Aortic smooth muscle cell (primary cell): ENCODE measurements at places on chromosomes 7 and 10. TPM values are rescaled to one million over a fixed set of nuclear protein-coding genes. Genes with fewer than 3 reads are reported as not detected.

The NPC1L1 gene
- not detected in 2 replicates for total RNA-seq

The ACSL5 gene
- 0.92 and 0.93 TPM in 2 replicates for total RNA-seq

The NXPH1 gene
- not detected in 2 replicates for total RNA-seq

The FFAR4 gene
- not detected in 2 replicates for total RNA-seq

The ZNF33A gene
- 9.2 and 13.4 TPM in 2 replicates for total RNA-seq

The HMX2 gene
- total RNA-seq = not detected in 2 replicates

The ACTR3C gene
- total RNA-seq = not detected in 2 replicates

The ADCYAP1R1 gene
- under 0.01 and 0.13 TPM in 2 replicates for total RNA-seq

The PLXDC2 gene
- 12.8 and 51.4 TPM in 2 replicates for total RNA-seq

The SPDYE2B gene
- total RNA-seq = not detected in 2 replicates

The CAMK2G gene
- 22.6 and 25.7 TPM in 2 replicates for total RNA-seq

The JAKMIP3 gene
- 0.06 and 0.13 TPM in 2 replicates for total RNA-seq

The FKBP6 gene
- total RNA-seq = not detected in 2 replicates

The OR2A5 gene
- not detected in 2 replicates for total RNA-seq

The NME8 gene
- total RNA-seq = not detected in 2 replicates

The SORBS1 gene
- total RNA-seq = 1.5 and 3.3 TPM in 2 replicates

The HUS1 gene
- total RNA-seq = 17.0 and 20.1 TPM in 2 replicates

The C10orf67 gene
- total RNA-seq = not detected in 2 replicates

The CPED1 gene
- 94.2 and 162 TPM in 2 replicates for total RNA-seq
